ENCODE measurements at places on chromosomes 2 and 18. TPM values are rescaled to one million over a fixed set of nuclear protein-coding genes. Genes with fewer than 3 reads are reported as not detected.

LIMS3 gene
- total RNA-seq: 6.1 TPM

- no peak for DNase-seq
Observed at GRCh38 chr2:60534052-60534685, 19.3 kb downstream of the BCL11A start.

DNA sequence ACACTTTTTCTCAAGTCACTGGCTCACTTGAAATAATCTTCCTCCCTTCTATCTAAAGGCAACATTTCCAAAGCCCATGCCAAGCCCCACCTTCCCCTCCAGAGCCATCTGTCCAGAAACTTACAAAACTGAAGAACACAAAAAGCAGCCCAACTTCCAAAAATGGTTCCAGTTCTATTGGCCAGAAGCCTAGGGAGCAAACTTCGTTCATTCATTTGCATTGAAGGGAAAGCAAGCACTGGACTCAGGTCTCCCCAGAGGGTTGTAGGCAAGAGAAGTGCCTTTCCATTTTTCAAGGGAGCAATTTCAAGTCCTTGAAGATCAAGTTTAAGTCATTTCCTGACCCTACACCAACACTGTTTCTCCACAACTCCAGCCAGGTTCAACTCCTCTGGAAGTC, 585.0 kb downstream of the BCL11A start:
- no peak for DNase-seq

- peak; percentile 61 for DNase-seq
Observed at GRCh38 chr2:42233976-42234441, 64.9 kb downstream of the EML4 start.

GRCh38 chr18:34491719-34492118, 218.4 kb upstream of the DTNA start:
- DNase-seq: no peak

SCG2 gene
- 3.4 TPM for total RNA-seq

- DNase-seq: no peak
Observed at GRCh38 chr2:234497594-234498235, 834 bp upstream of the ARL4C start.

DSG2 gene
- total RNA-seq: 5.6 TPM

DNA sequence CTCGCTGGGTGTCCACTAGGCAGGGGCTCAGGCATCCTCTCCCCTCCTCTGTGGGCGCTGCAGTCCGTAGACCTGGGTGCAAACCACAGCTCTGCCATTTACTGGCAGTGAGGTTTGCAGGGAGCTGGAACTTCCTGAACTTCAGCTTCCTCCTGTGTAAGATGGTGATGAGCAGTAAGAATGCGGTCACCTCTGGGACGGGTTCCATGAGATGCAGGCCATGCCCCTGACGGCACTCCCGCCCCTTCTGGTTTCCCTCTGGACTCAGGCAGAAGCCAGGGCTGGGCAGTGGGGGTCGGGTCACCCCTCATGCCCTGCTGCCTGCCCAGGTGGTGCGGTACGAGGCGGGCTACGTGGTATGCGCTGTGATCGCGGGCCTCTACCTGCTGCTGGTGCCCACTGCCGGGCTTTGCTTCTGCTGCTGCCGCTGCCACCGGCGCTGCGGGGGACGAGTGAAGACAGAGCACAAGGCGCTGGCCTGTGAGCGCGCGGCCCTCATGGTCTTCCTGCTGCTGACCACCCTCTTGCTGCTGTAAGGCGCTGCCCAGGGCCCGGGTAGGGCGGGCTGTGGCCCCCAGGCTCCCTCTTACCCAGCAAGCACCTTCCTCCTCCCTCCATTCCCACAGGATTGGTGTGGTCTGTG, 1.5 kb downstream of the PROM2 start:
- no peak for DNase-seq

GRCh38 chr2:208311321-208311720, 45.3 kb downstream of the PIKFYVE start:
- no peak for DNase-seq

GRCh38 chr2:31066551-31066950, 71.7 kb downstream of the GALNT14 start:
- no peak for DNase-seq

LOXL3 gene
- 11.9 TPM for total RNA-seq

- DNase-seq: no peak
Observed at GRCh38 chr2:235053651-235054050, 101.8 kb downstream of the SH3BP4 start.

DNA sequence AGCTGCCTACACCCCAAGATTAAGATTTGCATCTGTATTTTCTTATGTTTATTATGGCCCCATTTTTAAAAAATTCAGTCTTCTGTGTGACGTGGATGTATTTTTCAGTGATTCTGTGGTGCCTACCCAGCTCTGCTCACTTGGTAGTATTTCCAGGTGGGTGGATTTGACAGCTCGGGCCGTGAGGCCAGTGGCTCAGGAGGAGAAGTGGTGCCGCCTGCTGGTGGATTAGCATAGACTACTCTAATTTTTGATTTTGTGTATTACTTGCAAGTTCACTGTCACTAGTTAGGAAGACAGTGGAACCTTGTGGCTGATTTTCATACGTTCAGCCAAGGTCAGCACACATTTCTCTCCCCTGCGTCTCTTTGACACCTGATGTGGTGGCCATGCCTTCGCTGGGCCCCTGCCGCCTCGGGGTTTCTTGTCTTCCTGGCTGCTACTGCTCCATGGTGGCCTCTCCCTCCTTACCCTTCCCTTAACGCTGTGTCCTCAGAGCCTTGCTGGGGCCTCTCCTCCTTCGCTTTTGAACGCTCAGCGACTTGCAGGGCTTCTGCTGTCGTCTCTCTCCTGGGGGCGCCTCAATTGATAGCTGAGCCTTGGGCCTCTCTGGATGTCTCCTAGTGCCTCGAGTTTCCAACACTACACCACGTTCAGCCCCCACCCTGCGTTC, 89.4 kb downstream of the DGKD start:
- DNase-seq: peak; percentile 89

DNA sequence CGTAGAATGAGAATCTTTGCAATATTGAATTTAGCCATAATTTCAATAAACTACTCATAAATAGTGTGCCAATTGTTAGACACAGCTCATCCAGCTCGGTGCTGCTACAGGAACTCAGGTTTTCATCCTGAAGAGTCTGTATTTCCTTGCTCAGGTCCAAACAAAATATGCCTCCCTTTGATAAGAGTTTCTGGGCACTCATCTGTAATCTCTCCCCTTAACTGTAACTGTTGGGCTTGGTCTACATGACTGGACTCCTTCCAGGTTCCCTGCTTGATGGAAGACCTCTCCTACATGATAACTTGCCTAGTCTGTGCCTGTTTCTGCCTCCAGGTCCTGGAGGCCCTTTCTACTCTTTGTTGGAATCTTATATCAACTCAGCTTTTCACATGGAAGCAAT, 57.9 kb downstream of the GCA start:
- DNase-seq: no peak

DNA sequence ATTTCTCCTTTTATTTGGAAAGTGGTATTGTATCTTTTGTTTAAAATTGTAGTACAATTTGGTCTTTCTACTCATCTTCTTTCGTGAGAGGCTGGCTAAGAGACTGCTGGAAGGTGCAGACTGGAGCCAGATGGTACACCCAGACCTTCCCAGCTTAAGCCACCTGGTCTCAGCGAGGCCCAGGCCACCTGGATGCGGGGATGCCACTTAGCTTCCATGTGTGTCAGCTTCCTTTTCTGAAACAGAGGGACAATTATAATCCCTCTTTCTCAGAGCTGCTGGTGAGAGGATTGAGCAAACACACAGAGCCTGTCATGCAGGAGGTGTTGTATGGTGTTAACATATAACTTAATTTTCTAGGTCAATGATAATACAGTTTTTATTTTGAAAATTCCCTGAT, 17.4 kb downstream of the FARP2 start:
- DNase-seq: no peak
